NCI-H774 (cell line): ENCODE measurements at places on chromosomes 11 and 22.

- no peak for DNase-seq
Observed at GRCh38 chr11:3080104-3080503, 22.9 kb upstream of the CARS1 start.

- no peak for DNase-seq
Observed at GRCh38 chr11:15757048-15757698, 599.2 kb downstream of the SOX6 start.

GRCh38 chr11:122668562-122669090 is 13.1 kb downstream of the UBASH3B start:
- no peak for DNase-seq

DNA sequence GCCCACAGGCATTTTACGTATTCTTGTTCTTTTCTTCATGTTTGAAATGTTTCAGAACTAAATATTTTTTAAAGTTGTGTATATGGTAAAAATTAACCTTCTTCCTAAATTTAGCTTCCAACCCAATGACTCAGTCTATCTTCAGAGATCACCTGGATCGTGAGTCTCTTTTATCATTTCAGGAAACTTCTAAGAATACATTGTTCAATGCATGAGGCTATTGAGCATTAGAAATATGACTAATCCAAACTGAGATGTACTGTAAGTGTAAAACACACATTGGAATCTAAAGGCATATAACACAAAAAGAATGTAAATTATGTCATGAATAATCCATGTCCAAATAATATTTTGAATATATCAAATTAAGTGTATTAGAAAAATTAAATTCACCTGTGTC is 265.2 kb downstream of the LUZP2 start:
- DNase-seq: no peak

DNA sequence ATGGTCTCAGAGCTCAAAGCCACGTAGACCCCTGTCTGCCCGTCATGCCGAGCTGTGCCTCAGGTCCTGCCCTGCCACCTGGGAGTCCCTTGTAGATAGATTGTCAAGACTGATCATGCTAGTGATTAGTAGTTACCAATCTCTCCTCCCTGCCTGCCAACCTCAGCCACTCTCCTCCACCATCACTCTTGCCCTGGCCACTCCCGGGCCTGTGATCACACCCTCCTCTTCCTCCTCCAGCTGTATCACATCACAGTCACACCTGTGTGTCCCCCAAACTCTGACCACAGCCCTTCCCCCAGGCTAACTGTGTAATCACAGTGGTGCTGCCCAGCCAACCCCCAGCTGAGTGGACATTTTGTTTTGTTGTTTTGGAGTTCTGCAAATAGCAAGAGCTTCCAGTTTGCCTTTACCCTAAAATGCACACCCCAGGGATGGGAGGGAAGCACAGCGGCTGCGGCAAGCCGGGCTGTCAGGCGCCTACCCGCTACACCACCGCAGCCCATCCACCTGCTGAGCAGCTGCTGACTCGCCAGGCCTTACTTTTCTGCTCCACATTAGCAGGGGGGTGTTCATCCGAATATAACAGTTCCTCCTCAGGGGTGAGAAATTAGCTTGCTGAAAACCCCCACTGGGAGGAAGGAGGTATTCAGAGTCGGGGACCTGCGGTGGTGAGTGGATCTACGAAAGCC is 45.8 kb downstream of the LRFN4 start:
- no peak for DNase-seq

DNA sequence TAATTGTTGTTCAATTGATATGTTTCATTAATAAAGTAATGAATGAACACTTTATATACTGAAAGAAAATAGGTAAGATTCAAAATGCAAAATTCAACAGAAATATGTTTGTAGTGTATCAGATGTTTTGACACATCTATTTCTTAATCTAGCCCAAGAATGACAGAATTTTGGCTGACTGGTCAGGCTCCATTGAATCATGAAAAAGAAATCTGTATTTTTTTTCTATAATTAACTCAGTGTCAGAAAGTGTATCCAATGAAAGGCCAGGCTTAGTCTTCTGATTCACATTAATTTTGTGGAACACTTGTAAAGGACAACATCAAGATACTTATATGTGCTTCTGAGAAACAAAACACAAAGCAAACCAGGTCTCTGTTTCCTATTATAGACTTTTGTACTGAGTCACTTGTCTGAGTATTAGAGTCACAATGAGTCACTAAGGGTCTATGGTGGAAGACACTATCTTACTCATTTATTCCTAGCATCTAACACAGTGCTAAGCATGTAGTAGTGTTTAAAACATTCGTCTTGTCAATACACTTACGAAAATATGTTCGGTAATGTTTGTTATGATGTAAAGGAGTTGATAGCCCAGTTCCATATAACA is 297.7 kb upstream of the CCDC90B start:
- no peak for DNase-seq

DNA sequence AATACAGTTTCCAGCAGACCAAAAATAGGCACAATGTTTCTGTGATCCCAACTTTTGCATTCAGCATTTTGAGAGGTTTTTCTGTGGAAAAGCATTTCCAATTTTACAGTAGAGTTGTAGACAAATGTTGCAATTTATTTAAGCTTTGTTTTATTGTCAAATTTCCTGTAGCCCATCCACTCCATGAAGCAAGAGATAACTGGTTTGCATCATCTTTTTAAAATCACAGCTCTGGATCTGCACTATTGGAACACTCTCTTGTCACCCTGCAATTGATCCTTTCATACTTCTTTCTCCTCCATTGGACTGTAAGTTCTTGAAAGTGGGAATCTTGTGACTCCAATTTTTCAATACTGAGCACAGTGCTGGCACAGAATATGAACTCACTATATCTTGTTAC is 86.0 kb downstream of the MAML2 start:
- no peak for DNase-seq

- DNase-seq: no peak
Observed at GRCh38 chr11:125176866-125177265, 12.3 kb downstream of the PKNOX2 start.

GRCh38 chr11:100942016-100942415 is 187.6 kb downstream of the PGR start:
- DNase-seq: no peak

- no peak for DNase-seq
Observed at GRCh38 chr11:22780952-22781593, 48.5 kb downstream of the SVIP start.

DNA sequence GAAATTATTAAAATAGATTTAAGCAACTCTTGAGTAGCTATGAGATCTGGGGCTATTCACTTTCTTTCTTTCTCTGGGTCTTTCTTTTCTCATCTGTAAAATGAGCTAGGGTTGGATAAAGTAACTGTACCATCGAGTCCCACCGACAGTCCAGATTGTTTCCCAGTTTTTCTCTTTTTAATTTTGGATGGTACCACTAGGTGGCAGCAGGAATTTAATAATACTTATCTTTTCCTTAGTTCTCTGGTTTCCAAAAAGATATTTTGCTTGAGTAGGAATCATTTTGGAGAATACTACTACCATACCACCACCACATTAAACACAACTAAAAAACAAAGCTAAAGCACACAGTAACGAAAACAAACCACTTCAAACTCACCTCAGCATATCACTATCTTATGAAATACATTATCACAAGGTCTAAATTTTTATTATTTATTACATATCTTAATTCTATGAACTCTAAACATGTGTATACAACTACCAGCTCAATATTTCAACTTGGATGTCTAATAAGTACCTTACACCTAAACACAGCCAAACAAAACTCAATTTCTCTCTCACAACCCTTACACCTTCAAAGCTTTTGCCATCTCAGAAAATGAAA is 584.0 kb downstream of the KCNA4 start:
- peak; percentile 13 for DNase-seq

DNA sequence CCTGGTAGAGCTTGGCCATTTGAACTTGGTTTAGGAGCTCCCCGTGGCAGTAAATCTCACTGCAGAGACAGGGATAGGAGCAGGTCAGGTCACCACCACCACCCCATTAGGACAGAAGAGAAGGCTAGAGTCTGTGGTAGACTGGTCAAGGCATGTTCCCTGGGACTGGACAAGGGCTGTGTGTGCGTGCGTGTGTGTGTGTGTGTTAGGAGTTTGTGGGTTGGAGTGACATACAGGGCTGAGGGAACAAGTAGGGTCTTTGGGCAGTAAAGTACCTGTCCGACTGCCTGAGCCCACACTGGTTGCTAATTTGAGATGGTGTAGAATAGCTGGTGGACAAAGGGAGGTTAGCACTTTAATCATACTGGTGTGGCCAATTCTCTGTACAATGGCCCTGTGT is 16.1 kb downstream of the TREH start:
- no peak for DNase-seq

GRCh38 chr11:4194889-4195288 is 100.3 kb downstream of the RRM1 start:
- no peak for DNase-seq

GRCh38 chr11:119144825-119145486 is 3.9 kb upstream of the ABCG4 start:
- DNase-seq: peak; percentile 46

- no peak for DNase-seq
Observed at GRCh38 chr11:119320776-119321524, 4.0 kb upstream of the MCAM start.

GRCh38 chr22:41308054-41308453 is 6.7 kb downstream of the ZC3H7B start:
- no peak for DNase-seq

DNA sequence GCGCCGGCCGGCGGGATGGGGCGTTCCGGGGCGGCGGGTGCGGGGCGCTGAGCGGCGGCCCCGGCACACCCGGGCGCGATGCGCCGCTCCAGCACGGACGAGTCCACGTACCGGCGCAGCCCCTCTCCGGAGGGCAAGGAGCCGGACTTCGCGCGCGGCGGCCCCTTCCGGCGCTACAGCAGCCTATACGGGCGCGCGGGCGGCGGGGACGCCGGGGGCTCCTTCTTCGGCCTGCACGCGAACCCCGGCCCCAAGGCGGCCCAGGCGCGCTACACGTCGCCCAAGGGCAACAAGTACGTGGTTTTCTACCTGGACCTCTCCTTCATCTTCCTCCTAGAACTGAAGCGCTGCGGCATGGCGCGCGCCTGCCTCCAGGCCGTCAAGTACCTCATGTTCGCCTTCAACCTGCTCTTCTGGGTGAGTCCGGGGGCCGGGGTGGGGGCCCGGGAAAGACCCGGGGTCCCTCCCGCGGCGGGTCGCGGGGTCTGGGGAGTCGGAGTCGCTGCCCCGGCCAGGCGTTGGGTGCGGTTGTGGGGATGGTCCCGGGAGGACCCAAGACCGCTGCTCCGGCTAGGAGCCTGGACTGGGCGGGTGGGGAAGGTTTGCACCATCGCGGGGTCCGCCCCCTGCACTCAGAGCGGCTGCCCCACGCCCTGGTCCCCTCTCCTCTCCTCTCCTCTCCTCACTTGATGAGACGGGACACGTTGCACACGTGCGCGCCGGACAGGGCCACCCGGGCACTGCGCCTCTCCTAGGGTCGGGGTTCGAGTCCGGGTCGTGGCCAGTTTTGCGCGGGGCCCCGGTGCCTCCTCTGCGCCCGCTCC is 7.5 kb downstream of the TSPAN4 start:
- no peak for DNase-seq

- DNase-seq: no peak
Observed at GRCh38 chr22:24807284-24807950, 1.4 kb downstream of the SGSM1 start.

DNA sequence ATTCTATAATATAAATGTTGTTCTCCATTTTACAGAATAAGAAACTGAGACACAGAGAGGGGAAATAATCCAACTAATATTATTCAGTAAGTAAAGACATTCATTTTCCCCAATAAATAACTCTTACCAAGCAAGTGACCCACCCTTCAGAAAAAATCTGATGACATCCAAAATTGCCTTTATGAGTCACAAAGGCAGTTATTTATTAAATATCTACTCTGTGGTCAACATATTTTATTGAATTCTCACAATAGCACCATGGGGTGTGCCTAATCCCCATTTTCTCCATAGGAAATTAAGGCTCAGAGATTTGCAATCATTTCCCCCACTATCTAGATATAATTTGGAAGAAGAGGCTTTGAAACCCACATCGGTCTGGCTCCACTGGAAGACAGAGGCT is 161.5 kb upstream of the ISX start:
- no peak for DNase-seq

DNA sequence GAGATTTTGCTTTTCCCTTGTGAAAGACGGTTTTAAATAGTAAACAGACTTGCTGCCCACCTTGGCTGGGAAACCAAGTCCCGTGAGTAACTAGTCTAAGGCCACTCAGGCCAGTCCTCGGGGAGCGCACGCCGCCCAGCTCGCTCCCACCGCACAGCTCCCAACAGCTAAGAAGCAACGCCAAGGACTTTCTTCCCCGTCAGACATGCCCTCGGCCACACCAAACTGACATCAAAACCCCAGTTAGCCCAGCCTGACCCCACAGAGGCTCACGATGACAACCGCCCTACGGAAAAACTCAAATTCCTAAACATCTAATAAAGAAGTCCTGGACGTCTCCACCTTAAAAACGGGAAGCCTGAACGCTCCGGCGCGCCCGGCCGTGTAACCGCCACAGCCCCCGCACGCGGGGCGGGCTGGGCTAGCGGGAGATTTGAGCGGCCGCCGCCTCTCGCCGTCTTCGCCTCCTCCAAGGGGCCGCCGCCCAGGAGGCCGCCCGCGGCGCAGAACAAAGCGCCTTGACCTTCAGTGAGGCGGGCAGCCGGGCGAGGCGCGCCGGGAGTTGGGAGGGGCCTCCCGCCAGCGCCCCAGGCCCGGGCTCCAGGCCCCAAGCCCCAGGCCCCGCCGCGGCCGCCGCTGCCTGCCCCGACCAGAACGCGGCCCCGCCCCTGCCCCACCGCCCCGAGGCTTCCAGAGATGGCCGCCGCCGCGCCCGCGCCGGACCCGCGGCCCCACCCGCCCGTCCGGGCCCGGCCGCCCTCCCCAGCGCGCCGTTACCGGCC is 486 bp downstream of the NAP1L4 start:
- DNase-seq: no peak

DNA sequence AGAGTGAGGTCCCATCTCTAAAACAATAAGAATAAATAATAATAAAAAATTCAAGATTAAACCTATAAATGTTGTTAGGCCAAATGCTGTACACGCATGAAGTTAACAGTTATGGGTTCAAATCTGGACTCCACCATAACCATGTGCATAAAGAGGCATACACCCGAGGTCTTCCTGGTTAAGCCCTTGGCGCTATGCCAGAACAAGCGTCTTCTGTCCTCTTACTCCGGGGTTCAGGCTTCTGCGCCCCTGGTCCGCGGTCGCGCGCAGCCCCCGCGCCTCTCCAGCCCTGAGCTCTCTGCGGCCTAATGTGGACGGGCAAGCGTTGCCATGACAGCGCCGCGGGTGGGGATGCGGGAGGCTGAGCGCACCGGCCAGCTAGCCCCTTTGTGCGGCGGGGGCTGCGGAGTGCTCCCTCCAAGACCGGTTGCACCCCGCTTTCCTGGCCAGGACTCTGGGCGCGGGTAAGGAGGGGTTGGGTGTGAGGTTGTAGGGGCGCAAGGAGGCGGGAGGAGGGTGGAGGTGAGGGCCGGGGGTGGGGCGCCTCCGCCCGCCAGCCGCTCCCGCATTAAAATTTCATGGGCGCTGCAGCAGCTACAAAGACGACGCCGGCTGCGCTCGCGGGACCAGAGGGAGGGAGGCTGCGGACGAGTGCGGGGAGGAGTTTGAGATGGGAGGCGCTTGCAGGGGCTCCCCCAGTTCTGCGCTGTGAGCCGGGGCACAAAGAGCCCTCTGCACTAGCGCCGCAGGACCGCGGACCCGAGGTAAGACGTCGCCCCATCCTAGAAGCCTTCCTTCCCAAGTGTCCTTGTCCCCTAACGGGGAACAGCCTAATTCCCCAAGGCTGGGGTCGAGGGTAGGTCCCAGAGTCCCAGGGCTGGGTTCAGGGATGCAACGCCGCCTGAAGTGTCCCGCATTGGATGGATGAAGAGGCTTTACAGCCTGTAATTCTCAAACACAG is at the start of gene MIAT:
Gene MIAT (plus strand): TSS at position 698 of the 961 bp plus-strand sequence.
- no peak for DNase-seq
